SHP77 (cell line): ENCODE measurements at places on chromosomes 12 and 14.

- DNase-seq: no peak
Observed at GRCh38 chr12:55955800-55956508, 9.9 kb downstream of the PMEL start.

GRCh38 chr14:92323011-92323915 is at the start of gene SLC24A4:
SLC24A4 (plus strand) TSS chr14:92323165; CDS start chr14:92323831, 666 bp downstream.
- no peak for DNase-seq

DNA sequence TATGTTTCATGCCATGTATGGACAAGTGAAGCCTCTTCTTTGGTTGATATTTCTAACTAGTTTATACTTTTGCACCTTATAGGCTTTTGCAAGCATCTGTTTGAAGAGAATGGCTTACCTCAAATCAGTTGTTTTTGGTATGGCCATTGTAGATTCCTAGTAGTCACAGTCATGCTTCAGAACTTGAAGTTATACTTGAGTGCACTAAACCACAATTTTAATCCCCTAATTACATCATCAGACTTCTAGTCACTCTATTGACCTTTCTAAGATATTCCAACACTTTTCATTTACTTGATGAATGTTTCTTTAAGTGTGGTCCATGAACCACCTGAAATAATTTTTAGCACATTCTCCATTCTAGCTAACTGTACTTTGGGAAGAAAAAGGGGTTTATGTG is 18.6 kb upstream of the KLRB1 start:
- DNase-seq: no peak

- no peak for DNase-seq
Observed at GRCh38 chr12:16785953-16786352, 180.0 kb upstream of the LMO3 start.

- no peak for DNase-seq
Observed at GRCh38 chr12:82504409-82504808, 146.1 kb downstream of the METTL25 start.

GRCh38 chr14:63375769-63376168 is 57.0 kb upstream of the GPHB5 start:
- no peak for DNase-seq

DNA sequence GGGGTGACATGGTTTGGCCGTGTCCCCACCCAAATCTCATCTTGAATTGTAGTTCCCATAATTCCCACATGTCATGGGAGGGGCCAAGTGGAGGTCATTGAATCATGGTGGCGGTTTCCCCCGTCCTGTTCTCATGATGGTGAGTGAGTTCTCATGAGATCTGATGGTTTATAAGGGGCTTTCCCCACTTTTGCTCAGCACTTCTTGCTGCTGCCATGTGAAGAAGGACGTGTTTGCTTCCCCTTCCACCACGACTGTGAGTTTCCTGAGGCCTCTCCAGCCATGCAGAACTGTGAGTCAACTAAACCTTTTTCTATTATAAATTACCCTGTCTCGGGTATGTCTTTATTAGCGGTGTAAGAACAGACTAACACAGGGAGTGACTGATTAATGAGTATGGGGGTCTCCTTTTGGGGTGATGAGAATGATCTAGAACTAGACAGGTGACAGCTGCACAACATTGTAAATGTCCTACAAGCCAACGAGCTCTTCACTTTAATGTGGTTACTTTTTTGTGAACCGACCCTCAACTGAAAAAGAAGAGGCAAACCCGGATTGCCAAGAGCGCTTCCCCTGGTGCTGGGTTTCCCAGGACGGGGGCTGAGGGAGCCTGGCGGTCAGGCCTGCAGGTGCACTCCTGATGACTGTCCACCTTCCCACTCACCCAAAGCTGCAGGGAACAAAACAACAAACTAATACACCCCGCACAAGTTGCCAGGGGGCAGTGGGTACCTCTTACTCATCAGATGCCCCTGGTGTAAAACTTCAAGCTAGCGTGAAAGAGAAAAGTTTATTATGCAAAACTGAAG is 90.1 kb downstream of the NCOR2 start:
- no peak for DNase-seq

DNA sequence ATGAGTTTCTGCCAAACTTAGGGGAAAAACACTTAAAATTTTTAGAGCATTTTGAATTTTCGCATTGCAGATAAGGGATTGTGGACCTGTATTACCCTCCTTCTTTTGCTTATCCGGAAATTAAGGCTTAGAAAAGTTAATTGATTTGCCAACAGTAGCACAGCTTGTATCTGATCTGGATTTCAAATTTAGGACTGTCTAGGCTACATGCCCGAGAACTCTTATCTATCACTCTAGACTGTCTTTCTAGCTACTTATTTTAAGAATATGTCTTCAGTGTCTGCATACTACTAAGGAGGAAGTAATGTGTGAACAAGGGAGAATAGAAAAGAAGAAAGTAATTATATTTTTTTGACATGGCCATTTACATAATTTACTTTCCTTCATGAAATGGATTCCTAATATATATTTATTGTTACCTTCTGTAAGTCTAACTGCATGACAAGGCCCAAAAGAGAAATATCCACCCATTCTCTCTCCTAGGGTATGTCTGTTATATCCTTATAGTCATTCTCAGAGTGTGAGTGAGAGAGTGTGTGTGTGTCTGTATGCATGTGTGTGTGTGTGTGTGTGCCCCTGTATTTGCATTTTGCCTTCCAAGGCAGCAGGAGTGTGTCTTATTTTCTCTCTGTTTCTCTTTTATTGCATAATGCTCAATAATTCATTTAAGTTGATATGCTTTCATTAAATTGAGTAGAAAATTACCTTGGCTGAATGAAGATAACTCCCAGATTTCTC is 132.1 kb downstream of the SLC5A8 start:
- no peak for DNase-seq

GRCh38 chr12:131008131-131008912 is 54.6 kb downstream of the ADGRD1 start:
- DNase-seq: no peak

GRCh38 chr14:29653303-29653702 is 274.3 kb downstream of the PRKD1 start:
- DNase-seq: no peak

DNA sequence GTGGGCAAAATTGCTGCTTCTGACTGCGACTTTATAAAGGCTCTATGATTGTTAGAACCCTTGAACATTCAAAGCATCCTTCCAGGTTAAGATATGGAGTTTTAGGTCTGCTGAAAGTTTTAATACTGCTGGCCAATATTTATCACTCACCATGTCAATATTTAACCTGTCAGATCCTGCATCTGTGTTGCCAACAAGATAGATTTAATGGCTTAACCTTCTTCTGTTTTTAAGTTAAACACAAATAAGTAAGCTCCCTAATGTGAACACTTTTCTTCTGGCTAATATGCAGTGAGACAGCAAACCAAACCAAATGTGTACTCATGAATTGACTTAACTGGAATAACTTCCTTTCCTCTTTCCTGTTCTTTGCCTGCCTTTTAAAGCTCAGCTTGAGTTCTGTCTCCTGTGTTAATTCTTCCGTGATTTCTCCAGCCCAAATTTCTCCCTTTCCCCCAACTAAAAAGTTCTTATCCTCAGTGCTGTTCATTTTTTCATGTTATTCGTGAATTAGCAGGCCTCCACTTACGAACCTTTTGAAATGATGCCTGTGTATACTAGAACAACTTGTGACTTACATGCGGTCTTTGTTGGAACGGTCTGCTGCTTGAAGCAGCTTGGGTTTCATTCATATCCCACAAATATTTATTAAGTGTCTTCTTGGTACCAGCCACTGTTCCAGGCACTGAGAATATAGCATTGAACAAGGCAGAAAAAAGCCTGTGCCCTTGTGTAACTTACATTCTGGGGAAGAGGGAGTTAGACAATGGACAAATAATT is 9.1 kb downstream of the FBXW8 start:
- no peak for DNase-seq

- no peak for DNase-seq
Observed at GRCh38 chr14:49907186-49907585, 14.3 kb downstream of the ARF6 start.

DNA sequence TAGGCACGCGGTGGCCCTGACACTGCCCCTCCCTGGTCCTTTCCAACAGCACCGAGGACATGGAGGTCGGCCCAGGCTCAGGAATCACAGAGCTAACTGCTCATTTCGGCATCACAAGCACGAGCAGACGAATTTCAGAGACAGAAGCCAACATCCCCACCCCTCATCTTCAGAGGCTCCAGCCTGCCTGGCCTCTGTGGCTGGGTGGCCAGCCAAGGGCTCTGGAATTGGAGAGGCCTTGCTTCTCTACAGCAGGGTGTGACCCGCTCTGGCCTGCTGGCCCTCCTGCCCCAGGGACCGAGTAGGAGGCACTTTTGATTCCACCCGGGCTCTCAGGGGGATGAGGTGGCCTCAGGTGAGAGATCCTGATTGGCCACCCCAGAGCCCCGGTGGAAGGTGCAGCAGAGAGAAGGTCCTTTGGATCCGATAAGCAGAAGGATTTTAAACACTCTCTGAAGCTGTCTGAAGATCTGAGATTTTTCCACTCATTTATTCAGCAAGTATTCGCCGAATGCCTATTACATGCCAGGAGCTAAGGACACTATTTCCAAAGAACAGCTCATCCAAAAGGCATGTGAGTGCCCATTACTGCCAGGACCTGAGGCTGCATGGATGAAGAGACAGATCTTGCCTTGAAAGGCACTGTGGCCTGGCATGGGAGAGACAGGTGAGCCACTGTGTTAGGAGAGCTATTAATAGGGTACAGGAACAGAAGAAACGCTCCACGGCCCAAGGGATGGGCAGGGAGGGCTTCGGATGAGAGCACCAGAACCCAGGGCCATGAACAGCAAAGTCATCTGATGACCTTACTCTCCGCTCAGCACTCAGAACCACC is 10.2 kb downstream of the BAG5 start:
- DNase-seq: no peak

DNA sequence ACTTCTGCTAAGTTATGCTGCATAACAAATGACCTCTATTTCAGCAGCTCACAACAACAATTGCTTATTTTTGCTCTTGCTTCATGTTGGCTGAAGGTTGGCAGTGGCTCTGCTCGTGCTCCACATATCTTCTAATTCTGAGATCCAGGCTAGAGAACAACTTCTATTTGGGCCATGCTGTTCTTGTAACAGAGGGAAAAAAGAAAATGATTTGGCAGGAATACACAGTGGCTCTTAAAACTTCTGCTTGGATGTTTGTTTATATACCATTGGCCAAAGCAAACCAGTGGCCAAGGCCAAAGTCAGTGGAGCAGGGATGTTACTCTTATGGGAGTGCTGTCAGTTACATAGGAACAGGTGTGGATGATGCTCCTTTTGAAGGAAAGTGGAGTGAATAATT is 32.1 kb downstream of the GPHN start:
- no peak for DNase-seq

GRCh38 chr12:115507951-115508722 is 769.4 kb downstream of the MED13L start:
- DNase-seq: no peak

GRCh38 chr12:97616946-97617345 is 154.3 kb downstream of the RMST start:
- DNase-seq: no peak

DNA sequence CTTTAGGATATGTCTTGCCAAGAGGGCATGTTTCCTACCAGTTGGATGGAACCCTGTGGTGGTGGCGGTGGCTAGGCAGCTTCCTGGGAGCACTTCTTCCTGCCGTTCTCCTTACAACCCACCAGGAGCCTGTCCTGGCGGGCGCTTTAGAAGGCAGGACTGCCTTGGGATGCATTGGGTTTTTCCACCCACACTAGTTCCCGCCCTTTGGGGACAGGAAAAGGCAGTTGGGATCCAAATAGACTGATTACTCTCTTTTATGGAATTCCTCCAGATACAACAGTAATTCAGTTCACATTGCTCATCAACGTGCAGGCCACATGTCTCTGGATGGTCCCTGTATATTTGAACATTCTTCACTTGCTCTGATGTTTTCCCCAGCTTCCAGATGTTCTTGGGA is 305.7 kb upstream of the SSTR1 start:
- DNase-seq: no peak

- DNase-seq: no peak
Observed at GRCh38 chr12:50580436-50580835, 75.7 kb downstream of the DIP2B start.

DNA sequence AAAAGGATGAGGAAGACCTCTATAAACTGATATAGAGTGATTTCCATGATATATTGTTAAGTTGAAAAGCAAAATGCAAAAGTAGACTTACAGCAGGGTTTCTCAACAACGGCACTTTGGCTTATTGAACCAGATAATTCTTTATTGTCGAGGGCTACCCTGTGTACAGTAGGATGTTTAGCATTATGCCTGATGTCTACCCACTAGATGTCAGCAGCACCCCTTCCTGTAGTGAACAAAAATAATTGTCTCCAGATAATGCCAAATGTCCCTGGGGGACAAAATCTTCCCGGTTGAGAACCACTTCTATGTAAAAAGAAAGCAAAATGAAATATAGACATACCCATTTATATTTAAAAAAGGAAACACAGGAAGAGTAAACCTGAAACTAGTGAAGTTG is 32.4 kb downstream of the ABCD2 start:
- DNase-seq: peak; percentile 8

DNA sequence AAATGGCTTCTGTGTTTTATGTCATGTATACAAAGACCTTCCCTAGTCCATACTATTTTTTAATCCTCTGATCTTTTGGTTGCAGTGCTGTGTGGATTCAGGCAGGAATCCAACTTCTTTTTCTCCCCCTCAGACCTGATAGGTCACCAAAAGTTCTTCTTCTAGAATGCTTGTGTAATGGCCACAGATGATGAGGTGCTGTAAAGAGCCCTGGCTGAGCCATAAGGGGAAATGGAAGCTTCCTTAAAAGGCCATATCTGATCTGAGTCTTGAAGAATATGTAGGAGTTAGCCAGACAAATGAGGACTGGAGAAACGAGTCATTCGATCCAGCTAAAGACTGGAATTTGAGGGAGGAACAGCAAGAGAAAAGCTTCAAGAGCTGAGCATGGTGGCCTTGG is 353.9 kb downstream of the PCNX1 start:
- no peak for DNase-seq

GRCh38 chr14:52188381-52188780 is 79.1 kb upstream of the PTGDR start:
- DNase-seq: no peak

DNA sequence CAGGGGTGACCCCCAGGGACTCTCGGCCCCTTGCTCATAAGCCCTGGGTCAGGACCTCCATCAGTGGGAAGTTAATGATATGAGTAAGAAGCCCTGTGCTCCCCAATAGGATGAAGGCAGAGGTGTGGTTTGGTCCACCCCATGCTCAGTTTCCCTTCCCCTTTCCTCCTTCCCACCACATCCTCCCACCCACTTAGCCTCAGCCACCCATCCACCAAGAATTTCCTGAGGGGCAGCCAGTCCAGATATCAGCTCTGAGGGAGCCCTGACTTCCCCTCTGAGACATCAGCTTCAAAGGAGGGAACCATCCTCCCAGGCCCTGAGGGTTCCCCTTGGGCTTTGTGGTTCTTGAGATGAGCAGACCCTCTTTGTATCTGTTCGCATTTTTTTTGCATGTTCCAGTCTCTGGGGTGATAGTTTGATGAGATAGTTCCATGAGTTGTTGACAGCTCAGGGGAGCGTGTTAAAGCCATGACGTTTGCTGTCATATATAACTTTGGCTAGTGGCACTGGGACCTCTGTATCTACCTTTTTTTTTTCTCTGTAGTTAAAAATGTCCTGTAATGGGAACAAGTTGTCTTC is 71.2 kb downstream of the LGMN start:
- DNase-seq: no peak
